ENCODE measurements at places on chromosomes 3 and 15. TPM values are rescaled to one million over a fixed set of nuclear protein-coding genes. Genes with fewer than 3 reads are reported as not detected.

Gene SHC4
- 0.42 TPM for polyA plus RNA-seq

Gene GOLGA8S
- 0.07 TPM for polyA plus RNA-seq

Gene LPP
- polyA plus RNA-seq = 3.5 TPM

Gene FRMD4B
- 9.8 TPM for polyA plus RNA-seq

Gene CCDC174
- 14.4 TPM for polyA plus RNA-seq

Gene CMTM6
- polyA plus RNA-seq = 26.9 TPM

Gene CKMT1B
- polyA plus RNA-seq = 0.21 TPM

Gene MEIS2
- polyA plus RNA-seq = 3.6 TPM

Gene DALRD3
- 30.1 TPM for polyA plus RNA-seq

Gene CCDC13
- polyA plus RNA-seq = 0.93 TPM

Gene GATA2
- 3.4 TPM for polyA plus RNA-seq

Gene LRRIQ4
- polyA plus RNA-seq = not detected

Gene RNU5B-1
- not detected for polyA plus RNA-seq

Gene NMNAT3
- polyA plus RNA-seq = 2.6 TPM

Measured in spleen (tissue), 13 donors.